ENCODE measurements at places on chromosomes 11 and 22.

DNA sequence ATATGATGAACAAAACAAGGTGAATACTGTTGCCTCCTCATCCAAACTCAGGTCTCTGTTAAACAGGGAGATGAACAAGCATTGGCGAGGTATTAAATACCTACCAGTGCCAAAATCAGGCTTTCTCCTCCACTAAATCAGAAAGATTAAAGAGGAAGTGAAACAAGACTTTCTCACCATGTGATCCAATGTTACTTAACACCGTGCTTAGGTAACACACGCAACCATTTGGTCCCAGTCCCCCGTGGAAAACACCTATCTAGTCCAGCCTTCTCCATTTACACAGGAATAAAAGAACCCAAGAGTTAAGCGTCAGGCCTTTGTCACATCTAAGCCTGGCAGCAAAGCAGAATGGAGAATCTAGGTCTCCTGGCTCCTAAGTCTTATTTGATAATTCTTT is 34.5 kb downstream of the TENM4 start:
- DNase-seq = no peak

GRCh38 chr11:1926156-1927025 is 6.9 kb downstream of the TNNT3 start:
- DNase-seq = no peak

- DNase-seq = peak; percentile 42
Measured at GRCh38 chr22:25404556-25404927, 159.9 kb upstream of the GRK3 start.

GRCh38 chr11:8289492-8289918 is 25.8 kb upstream of the LMO1 start:
- DNase-seq = no peak

DNA sequence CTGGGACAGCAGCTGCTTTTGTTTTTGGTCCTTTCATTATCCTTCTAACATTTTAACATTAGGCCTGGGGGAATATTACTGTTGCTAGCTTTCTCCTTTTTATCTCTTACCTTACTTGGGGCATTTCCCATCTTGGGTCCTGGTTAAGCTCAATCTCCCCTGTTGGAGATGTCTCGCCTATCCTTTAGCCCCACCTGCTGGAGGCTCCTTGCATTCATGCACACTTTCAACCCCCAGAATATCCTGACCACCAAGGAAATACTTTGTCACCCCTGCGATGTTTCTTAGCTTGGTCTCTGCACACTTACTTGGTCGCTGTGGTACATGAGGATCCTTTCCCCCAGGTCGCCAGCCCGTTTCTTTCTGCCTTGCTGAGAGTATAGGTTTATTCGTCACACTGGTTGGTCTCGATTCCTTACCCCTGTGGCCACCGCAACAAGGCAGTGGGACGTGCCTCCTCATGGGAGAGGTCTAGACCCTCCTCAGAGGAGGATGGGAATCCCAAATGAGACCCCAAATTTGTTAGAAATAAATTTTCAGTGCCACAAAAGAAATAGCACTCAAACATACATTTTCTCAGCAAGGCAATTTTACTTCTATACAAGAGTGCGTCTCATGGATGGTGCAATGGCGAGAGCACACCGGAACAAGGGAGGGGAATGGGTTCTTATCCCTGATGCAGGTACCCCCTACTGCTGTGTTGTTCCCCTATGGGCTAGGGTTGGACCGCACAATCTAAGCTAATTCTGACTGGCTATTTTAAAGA is 5.4 kb upstream of the TXN2 start:
- DNase-seq = peak; percentile 66

DNA sequence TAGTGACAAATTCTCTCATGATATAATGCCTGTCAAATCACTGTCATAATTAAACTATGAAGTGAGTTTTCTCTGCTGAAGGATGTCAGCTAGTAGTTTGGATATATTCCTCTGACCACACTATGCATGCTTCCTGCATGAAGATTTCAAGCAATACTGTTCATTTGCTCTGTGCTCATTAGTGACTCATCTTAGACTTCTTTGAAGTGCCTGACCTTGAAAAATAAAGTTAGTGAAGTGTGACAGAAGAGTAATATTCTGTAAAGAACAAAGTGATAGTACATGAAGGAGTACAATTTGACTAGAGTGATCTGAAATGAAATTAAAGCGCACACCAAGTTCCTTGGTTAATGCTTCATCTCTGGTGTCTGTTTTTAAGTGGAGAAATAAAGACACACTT is 629.5 kb upstream of the ANO3 start:
- DNase-seq = no peak

GRCh38 chr22:46737976-46738646 is at the start of gene CERK:
TSS of gene CERK (minus strand) at chr22:46738252. CDS start at chr22:46738148, 104 bp downstream.
- no peak for DNase-seq

Measured in erythroblast (primary cell).